H4 (cell line): ENCODE measurements at places on chromosomes 1 and 21. TPM values are rescaled to one million over a fixed set of nuclear protein-coding genes. Genes with fewer than 3 reads are reported as not detected.

GRCh38 chr1:51569284-51570062, 47.4 kb upstream of the OSBPL9 start:
- DNase-seq, result peak; percentile 78

DNA sequence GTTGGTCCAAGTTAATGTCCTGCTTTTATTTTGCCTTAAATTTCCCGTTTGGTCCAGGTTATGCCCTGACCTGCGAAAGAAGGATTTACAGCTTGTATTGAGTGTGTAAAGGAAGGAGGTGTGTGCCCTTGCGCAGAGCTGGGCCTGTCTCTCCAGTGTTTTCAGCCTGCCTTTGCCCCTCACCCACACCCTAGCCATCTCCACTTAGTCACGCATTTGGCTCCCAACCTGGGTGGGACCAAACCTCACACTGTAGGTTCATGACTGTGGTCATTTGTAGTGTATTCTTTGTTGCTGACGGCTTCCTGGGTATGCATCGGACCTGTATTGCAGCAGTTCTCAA, 572 bp upstream of the SRSF10 start:
- DNase-seq, result peak; percentile 83

- no peak for DNase-seq
These were observed 147.5 kb upstream of the EDN2 start for GRCh38 chr1:41631971-41632370.

- DNase-seq, result peak; percentile 55
These were observed 10.0 kb upstream of the RYR2 start for GRCh38 chr1:237032029-237032428.

GRCh38 chr1:95440511-95440910, 206.5 kb downstream of the RWDD3 start:
- no peak for DNase-seq

DNA sequence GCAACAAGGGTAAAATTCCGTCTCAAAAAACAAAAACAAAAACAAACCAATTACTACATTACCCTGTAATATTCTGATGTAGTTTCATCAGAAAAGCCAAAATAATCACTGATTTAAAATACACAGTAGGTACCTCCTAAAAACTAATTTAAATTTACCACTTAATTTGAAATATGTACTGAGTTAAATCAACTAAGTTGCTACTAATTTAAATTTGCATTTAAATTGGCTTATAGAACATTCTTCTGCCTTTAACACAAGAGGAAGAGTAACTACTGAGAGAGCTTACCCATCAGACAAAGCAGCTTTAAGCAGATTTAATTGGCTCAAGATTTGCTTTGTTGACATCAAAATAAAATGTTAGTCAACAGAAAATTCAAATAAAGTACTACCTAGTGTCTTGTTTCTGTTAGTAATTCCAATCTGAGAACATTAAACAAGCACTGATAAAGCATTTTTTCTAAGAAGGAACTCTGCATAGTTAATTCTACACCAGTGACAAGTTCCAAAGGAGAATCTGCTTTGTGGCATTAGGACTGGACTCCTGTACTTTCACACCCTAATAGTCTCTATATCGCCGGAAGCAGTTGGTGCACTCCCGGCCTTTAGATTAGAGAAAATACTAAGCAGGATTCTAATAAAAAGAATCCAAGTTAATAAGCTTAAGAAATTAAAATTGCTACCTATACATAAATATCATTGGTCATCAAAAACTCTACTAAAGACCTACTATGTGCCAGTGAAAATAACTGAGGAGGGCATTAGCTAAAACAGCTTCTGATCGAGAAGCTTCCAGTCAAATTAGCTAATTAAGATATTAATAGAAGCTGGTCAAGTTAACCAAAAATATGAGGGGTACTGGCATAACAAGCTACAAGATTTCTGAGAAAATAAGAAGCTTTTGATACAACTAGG, 8.4 kb downstream of the LUZP1 start:
- DNase-seq, result no peak

GRCh38 chr1:165871311-165872067, 44.1 kb downstream of the UCK2 start:
- DNase-seq, result peak; percentile 53

DNA sequence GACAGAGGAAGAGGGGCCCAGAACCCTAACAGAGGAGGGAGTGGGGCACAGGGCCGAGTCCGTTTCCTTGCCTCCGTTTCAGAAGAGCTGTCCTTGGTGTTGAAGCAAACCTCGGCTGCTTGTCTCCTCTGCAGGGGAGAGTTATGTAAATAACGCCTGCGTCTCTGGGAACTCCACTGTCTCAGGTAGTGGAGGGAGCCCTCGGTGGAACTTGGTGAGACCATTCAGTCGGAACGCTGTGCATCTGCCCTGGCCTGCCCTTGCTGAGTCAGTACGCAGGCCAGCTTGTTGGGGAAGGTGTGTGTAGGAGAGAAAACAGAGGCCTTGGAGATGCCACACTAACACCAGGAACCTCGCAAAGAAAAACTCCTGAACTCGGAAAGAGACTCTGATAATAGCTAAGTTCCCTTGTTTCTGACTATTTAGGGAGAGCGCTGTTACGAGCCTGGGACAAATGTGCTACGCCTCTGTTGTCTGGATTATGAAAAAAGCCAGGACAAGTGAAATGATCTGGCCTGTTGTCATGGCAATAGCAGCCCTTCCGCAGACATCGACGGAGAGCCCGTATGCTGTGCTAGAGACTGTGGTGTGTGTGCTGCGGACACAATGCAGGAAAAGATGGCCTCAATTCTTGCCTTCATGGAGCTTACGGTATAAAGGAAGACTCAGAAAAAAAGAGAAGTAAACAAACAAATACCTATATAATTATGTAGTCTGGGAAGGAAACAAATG, 94.6 kb upstream of the AKT3 start:
- DNase-seq, result no peak

DNA sequence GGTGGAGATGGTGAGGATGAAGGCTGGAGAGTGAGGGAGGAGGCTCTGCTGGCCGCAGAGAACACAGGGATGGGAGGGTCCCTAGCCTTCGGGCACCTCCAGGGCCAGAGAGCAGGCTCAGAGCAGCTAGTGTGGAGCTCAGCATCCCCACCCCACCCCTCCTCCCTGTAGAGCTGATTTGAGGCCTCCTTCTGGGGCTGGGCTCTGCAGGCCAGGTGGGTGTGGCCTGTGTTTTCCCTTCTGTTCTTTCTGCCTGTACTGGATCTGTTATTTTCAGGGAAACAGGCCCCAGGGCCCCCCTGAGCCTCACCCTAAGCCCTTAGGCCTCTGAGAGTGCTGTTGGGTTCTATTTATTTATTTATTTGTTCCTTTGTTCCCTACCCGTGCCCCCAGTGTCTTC, 44.8 kb downstream of the TMCC2 start:
- no peak for DNase-seq

DNA sequence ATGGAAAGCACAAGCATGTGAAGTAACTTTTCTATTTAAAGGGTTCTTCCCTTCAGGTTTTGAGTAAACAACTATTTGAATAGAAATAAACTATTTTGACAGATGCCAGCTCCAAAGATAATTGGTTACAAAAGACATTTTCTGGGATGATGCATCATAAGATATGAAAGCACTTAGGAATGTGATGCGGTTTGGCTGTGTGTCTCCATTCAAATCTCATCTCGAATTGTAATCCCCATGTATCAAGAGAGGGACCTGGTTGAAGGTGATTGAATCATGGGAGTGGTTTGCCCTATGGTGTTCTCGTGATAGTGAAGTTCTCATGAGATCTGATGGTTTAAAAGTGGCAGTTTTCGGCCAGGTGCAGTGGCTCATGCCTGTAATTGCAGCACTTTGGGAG, 6.4 kb downstream of the DISP1 start:
- DNase-seq, result no peak

DNA sequence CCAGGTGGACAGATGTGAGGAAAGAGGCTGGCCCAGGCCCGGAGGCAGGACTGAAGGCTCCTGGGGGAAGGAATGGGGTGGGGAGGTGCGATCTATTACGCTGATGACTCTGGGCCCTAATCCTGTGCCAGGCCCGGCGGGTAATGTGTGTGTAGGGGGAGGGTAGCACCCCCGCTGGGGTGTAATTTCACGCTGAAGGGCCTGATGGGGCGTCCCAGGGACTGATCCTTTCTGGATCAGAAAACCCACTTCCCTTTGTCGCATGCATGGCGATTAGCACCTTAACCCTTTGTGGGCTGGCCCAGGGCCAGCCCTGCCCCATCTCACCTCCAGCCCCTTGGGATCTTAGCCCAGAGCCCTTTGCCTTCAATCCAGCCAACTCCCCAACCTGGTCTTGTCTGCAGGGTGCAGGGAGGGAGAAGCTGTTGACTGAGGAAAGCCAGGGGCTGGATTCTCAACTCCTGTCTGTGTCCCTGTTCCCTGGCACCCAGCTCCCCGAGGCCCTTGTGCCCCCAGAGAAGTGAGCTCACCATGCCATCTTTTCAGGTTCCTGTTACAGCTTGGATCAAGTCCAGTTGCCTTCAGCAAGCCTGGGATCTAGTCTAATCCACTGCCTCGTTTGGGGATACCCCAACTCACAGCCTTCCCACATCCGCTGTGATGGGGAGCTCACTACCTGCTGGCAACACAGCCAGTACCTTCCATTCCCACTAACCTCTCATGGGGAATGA, 26.0 kb downstream of the KNCN start:
- DNase-seq, result no peak

DNA sequence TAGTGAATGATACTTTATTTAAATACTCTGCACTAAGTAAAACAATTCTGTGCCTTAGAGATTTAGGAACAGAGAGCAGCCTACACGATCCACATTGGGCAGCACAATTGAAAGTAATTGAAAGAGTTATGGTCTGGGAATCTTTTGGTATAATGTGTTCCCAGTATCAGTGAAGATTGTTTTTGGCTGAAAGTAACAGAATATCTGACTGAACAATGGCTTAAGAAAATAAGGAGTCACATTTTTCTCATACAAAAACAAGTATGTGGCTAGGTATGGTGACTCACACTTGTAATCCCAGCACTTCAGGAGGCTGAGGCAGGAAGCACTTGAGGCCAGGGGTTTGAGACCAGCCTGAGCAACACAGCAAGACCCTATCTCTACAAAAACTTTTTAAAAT, 306.2 kb downstream of the NFIA start:
- no peak for DNase-seq

GRCh38 chr1:236501093-236501492, 22.7 kb upstream of the LGALS8 start:
- DNase-seq, result no peak

DNA sequence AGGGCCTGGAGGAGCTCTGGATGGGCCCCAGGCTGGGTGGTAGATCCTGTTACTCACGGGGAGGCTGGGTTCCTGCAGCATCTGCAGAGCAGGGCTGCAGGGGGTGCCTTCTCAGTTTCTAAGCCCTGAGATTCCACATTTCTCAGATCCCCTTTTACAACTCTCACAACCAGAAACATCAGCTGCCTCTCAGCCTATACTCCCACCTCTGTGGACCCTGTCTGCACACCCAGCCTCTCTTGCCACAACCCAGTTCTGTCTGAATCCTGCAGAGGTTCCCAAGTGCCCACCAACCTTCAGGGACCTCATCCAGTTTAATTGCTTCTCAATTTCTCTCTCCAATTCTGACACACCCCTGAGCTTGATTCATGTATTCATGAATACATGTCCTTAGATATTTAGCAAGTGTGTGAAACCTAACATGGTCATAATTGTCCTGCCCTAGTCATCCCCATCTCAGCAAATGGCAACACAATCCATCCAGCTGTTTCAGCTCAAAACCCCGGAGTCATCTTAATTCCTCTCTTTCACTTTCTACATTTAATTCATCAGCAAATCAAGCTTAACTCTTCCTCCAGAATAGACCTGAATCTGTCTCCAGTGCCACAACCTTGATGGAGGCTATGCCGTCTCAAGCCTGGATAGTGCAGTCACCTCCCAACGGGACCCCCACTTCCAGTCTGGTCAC, 57.0 kb upstream of the NEK2 start:
- DNase-seq, result no peak

- DNase-seq, result no peak
These were observed 13.9 kb downstream of the TEX50 start for GRCh38 chr1:173648880-173649605.

- DNase-seq, result no peak
These were observed 9.4 kb downstream of the RUSC1 start for GRCh38 chr1:155329980-155330598.

GRCh38 chr1:21524220-21524619, 15.0 kb downstream of the ALPL start:
- DNase-seq, result no peak

- no peak for DNase-seq
These were observed 7.2 kb downstream of the ABCA4 start for GRCh38 chr1:94113589-94114226.

The TMEM82 gene
- not detected in 2 replicates for total RNA-seq

The SAMD11 gene
- 39.7 and 116 TPM in 2 replicates for total RNA-seq

The TMEM240 gene
- total RNA-seq, result not detected in 2 replicates

The TIE1 gene
- total RNA-seq, result 0.04 TPM in 1 of 2 replicates, not detected in the other

The FCGR3A gene
- not detected in 2 replicates for total RNA-seq
